Stimulated activated CD4-positive, alpha-beta T cell treated with anti-CD3 and anti-CD28 coated beads, Interleukin-4, amount 100 ng/mL, for 48 hours (primary cell): ENCODE measurements at places on chromosomes 2 and 18.

GRCh38 chr2:172305066-172305465 lies 122.3 kb upstream of the ITGA6 start:
- DNase-seq, result no peak

- DNase-seq, result no peak
These were observed 4.0 kb downstream of the SERPINB13 start for GRCh38 chr18:63590966-63591695.

DNA sequence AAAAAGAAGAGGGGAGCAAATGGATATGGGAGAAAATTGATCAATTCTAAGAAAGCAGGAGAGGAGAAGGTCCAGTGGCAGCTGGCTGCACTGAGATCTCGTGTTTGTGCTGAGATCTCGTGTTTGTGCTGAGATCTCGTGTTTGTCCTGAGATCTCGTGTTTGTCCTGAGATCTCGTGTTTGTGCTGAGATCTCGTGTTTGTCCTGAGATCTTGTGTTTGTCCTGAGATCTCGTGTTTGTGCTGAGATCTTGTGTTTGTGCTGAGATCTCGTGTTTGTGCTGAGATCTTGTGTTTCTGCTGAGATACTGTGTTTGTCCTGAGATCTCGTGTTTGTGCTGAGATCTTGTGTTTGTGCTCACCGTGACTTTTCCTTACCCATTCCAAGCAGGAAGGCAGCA lies 254.4 kb downstream of the BCL2 start:
- no peak for DNase-seq

- DNase-seq, result no peak
These were observed 75.0 kb downstream of the ACSL3 start for GRCh38 chr2:222935688-222936298.

GRCh38 chr2:159797543-159798375 lies at the start of gene CD302:
Gene CD302, minus strand, starts transcription at chr2:159798208. Its CDS starts 10 bp downstream, at chr2:159798198.
- DNase-seq, result peak; percentile 21

DNA sequence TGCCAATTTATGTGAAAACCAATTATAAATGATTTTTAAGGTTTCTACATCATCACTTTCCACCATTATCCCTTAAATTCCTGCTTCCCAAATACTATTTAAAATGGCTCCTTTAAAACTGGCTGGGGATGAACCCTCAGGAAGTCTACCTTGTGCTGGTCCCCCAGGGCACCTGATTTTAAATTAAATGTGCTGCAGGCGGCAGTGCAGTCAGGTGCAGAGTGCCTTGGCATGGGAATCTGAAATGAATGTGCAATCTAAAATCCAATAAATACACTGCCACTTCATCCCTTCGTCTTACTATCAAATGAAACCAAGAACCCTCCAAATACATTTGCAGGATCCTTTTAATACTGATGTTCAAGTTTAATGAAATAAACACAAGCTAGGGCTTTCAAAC lies 61.8 kb downstream of the C2orf76 start:
- DNase-seq, result no peak

DNA sequence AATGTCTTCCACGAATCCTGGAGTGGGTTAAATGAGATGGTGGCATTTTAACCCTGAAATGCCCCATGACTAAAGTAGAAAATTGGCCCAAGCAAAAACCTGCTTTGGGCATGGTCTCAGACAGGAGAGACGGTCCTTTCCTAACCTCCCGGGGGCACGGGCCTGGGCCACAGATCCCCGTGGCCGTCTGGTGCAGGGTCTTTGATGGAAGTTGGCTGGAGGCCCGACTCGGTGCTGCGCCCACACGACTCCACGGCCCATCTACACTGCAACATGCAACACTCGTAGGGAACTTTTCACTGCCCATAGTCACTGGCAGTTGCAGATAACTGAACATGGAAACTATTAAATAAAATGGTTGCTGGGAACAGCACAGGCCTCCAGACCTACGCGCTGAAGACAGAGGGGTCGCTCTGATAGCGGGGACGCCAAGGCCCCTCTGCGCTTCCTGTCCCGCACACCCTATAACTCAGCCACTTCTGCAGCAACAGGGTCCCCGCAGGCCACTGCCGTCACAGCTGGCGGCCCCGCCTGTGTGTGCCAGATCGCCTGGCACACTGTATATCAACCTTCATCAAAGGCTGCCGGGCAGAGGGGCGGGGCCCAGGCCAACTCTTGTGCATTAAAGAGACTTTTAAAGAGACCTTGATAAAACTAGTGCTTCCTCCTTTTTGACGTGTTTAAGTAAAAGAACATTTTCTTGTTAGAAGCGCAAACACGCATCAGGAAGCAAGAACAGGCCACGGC lies 214.1 kb downstream of the TWIST2 start:
- DNase-seq, result no peak

GRCh38 chr18:44388329-44388728 lies 292.4 kb upstream of the SETBP1 start:
- no peak for DNase-seq

GRCh38 chr2:44843641-44844310 lies 97.7 kb upstream of the SIX3 start:
- no peak for DNase-seq

- no peak for DNase-seq
These were observed 21.0 kb upstream of the SANBR start for GRCh38 chr2:61044636-61045035.

DNA sequence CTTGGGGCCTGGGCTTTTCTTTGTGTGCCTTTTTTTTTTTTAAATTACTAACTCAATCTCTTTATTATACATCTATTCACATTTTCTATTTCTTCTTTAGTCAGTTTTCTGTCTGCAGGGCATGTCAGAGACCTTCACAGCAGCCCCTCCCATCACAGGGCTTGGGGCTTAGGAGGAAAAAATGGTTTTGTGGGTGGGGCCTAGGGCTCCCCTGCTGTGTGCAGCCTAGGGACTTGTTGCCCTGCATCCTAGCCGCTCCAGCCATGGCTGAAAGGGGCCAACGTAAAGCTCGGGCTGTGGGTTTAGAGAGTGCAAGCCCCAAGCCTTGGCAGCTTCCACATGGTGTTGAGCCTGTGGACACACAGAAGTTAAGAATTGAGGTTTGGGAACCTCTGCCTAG lies 13.8 kb downstream of the ZSCAN30 start:
- DNase-seq, result no peak

DNA sequence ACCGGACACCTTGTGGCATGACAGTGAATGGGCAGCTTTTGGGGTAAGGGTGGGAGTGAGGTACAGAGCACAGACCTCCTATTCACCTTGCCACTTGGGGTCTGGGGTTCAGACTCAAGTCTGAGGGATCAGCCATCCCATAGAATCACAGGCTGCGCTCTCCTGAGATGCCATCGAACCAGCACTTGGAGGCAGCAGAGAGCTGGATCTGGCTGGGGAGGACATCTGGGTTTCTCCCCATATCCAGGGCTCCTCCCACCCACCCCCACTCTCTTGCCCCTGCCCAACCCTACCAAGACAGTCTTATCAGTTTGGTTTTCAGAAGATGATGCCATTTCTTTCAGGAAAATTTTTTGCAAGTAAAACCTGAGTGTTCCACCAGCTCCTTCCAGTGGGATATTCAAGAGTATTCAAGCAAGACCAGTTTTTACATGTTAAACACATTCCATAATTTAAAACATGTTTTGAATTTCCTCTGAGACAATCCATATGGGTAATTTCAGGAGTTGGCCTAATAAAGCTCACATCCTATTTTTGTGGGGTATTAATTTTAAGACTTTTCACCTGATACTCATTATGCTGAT lies 29.2 kb upstream of the TEX44 start:
- peak; percentile 46 for DNase-seq

DNA sequence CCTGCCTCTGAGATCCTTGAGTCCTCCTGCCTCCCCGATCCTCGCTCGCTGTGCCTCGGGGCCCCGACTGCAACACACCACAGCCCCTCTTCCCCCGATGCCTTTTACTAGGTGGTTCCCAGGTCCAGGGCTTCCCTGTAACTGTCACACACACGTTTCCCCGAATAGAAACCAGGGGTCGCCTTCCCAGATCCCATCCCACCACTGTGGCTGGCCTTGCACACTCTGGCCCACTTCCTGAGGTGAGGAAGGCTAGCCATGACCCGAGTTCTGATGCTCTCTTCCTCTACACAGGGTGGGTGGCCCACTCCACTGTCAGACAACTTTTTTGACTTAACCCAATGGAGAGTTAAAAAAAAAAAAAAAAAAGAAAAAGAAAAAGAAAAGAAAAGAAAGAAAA lies 139.6 kb upstream of the ASB18 start:
- DNase-seq, result no peak

DNA sequence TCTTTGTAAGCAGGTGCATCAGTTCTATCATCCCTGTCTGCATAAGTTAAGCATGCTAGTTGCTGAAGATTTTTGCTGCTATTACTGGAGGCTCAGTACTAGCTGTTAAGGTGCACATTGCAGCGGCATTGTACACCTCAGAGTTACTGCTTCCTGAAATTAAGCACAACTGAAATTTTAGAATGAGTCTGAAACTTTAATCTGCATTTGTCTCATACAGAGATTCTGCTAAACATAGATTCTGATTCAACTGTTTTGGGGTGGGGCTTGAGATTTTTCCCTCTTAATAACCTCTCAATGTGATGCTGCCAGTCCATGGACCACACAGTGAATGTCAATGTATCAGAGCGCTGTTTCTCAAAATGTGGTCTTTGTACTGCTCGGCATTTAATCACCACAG lies 585.7 kb upstream of the GCFC2 start:
- DNase-seq, result no peak

- DNase-seq, result no peak
These were observed 178.5 kb downstream of the THADA start for GRCh38 chr2:43417300-43417699.

- no peak for DNase-seq
These were observed 108.1 kb upstream of the SERPINE2 start for GRCh38 chr2:224147174-224147573.

DNA sequence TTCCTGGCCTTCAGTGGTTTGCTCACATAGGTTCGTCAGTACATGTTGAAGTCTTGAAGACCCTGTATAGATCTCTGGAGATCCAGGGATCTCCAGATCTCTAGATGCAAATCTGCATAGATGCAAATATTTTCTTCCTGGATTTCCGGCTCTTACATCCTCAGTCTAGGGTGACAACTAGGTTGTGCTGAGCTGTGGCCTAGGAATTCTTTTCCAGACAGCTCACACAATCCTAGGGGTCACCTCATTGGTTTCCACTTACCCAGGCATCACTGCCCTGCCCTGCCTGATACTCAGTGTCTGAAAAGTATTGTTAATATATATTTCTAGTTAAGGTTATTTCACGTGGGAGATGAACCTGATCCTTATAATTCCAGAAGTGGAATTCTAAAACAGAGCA lies 105.1 kb upstream of the TTC27 start:
- DNase-seq, result no peak

- no peak for DNase-seq
These were observed 368.5 kb upstream of the NT5C1B start for GRCh38 chr2:18957909-18958308.

DNA sequence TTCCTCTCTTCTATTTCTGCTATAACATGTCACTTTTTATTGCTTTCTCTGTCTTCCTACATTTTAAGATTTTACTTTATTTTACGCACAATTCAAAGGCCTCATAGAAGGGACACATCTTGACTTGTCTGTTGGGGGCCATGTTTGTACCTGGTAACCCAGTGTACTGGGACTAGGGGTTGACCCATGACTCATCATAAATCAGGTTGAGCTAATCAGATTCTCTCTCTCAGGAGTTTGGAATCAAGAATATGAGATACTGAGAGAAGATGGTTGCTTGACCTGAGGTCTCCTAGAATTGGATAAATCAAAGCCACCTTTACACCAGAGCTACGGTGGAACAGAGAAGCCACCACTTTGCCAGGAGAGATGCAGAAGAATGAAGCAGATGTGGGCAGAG lies 153.0 kb downstream of the UXS1 start:
- no peak for DNase-seq

DNA sequence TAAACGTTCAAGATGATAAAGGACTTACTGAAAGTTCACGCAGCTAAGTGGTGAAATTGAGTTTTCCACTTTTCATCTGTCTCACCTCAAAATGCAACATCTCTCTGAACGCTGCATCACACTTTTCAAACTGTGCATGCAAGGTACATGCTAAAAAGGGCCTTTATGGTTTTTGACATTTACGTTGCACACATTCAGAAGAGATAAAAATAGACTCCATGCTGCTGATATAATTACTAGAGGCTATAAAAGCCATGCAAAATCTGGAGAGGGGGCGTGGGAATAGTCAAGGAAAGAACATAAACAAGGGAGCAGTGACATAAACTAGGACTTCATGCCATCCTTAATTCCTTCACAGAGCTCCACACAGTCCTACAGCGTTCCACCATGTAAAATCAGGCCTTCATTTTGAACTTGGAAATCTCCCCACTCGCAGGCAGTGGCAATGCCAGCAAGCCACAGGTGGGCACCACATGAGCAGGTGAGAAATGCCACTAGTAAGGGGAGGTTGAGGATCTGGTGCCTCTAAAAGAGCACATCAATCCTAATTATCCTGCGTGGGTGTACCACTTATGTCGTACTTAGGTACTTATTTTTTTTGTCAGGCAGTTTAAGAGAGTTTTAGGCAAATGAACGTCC lies 71.4 kb downstream of the ZEB2 start:
- DNase-seq, result no peak

DNA sequence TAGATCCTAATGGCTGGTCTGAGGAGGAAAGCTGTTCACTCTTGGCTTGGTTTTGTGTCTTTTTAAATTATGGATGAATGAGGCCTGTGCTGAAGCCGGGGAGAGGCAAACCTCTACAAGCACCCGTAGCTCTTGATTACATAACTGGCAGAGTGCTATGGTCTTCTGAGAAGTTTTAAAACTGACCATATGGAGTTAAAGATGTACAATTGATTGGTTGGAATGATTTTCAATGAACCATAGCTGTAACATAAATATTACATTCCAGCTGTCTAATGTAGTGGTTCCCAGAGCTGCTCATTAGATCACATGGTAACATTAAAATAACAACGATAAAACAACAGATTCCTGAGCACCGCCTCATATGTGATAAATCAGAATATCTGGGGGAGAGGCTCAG lies 71.1 kb upstream of the MAP4K3 start:
- no peak for DNase-seq

GRCh38 chr2:64274399-64275173 lies 130.4 kb upstream of the PELI1 start:
- DNase-seq, result no peak

- DNase-seq, result no peak
These were observed 42.6 kb downstream of the TTR start for GRCh38 chr18:31634331-31634713.

DNA sequence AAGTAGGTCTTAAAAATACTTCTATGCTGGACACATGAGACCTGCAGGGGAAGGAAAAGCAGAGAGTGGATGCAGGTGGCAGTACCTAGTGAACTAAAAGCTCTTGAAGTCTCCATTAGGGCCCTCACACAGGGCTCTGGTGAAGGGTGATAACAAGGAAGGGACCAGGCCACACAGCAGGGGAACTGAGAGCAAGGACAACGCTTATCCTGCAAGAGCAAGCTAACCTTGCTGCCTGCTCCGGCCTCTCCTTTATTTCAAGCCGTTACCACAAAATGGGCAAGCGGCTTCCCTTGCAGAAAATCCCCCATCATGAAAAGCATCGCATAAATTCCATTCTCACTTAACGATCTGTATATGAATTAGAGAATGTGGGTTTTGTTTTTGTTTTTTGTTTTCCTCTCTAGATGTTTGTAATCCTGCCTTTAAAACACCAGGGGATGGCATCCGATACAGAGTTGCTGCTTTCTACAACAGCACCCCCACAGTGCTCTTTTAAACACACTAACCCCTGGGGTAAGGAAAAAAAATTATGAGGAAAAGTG lies 64.5 kb downstream of the CACNB4 start:
- DNase-seq, result no peak

- no peak for DNase-seq
These were observed 8.5 kb upstream of the LYPD1 start for GRCh38 chr2:132678483-132678882.

- DNase-seq, result no peak
These were observed 5.2 kb downstream of the ZRANB3 start for GRCh38 chr2:135525786-135526185.

GRCh38 chr2:136134126-136134525 lies 16.2 kb upstream of the CXCR4 start:
- DNase-seq, result no peak
